Peyer's patch (tissue), 4 donors: ENCODE measurements at places on chromosomes 4 and X.

DNA sequence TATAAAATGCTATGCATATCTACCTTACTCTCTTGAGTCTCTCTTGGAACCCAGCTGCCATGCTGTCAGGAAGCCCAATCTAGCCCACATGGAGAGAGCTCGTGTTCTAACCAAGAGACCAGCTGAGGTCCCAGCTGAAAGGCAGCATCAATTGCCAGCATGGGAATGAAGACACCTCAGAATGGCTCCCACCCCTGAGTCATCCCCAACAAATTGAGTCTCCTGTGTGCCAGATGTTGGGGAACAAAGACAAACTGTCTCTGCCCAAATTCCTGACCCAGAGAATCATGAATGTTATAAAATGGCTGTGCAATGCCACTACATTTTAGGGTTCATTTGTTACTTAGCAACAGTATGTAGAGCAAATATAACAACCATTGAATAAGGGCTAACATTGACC lies 105.2 kb upstream of the STX18 start:
- no peak for DNase-seq

DNA sequence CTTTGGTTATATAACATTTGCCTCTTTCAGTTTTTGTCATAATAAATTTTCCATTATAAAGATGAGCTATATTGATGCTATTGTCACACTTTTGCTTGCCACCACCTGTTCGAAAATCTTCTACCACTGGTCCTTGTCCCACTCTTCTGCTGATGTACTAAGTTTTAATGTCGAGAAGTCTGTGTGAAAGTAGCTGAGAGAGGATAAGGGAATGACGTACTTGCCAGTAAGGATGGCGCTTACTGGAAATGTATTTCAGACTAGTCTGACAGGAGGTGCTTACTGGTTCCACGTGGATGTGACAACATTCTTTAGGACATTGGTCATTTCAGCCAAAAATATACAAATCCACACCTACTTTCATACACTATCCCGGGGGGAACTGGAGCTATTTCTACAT lies 132.7 kb upstream of the NR3C2 start:
- DNase-seq, result no peak

- no peak for DNase-seq
These were observed 401.9 kb upstream of the NDST4 start for GRCh38 chr4:115515366-115515765.

DNA sequence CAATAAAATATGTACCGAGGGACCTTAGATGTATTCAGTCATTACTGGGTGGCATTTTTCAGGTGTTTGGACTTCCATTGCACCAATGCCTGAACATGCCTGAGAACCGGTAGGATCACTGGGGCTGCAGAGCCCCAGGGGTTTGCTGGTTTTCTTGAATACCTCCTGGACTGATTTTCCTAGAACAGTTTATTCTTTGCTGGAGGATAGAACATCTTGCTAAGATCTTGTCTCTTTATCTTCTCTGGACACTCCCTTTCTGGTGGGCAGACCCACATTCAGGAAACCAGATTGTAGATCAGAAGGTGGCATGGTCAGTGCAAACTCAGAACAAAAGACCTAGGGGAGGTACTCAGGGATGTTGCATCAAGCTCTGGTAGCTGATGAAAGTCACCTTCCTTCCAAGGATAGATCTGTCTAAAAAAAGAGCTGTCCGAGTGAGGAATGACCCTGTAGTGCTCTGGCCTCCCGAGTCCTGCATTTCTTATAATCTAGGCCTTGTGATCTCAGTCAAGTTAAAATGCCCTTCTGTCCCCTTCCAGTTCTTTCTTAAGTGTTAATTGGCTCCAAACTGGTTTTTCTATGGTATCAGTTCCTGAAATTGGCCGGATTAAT lies 84.8 kb downstream of the CLDN34 start:
- no peak for DNase-seq

DNA sequence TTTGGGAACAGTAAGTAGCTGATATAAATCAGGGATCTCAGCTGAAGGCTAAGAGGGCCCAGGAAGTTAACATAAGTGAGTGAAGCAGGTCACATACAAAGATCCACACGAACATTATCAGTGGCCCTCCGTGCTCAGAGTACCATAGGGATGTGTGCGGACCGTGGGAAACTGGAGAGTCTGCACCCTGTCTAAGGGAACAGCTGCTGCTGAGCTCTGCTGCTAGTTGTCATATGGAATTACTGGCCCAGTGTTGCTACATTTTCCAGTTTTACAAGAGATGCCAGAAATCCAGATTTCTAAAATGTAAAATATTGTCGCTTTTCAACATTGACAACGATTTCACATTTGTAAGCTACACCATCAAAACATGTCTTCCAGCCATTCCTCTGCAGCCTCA lies 90.5 kb downstream of the RTL5 start:
- DNase-seq, result no peak

DNA sequence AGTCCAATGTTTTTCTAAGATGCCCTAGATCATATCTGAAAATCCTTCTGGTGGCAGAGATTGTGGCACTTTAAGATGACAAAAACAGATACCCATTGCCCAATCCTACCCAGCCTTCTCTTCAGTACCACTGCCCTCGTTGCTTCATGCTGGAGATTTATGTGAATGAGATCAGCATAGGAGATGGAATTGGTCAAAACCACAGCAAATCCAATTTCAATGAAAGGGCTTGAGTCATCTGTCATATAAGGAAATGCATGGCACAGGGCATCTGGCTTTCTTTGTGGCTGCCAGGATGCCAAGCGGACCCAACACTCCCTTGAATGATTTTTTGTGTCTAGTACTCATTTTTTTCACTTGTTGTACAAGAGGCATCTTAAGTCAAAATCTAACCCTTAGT lies 16.8 kb downstream of the AFF2 start:
- no peak for DNase-seq

- DNase-seq, result no peak
These were observed 4.1 kb downstream of the PPA2 start for GRCh38 chr4:105469736-105470135.

GRCh38 chr4:5027346-5027745 lies 8.1 kb upstream of the CYTL1 start:
- DNase-seq, result no peak

DNA sequence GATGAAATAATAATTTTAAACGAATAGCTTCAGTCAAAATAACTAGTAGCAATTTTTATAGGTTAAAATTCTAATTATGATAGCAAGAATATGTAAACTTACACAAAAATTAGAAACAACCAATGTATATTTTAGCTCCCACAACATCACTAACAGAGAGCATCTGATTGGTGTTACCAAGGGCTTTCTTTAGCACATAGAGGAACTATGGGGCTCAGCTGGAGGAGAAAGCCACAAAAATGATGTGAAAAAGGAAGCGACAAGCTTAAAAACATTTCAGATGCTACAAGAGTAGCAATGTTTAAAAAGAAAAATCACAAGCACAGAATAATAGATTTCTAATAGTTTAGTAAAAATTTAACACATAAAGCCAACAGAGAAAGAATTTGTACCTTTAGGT lies 56.3 kb downstream of the ATP8A1 start:
- DNase-seq, result no peak

GRCh38 chr4:174215961-174216680 lies 67.3 kb downstream of the FBXO8 start:
- no peak for DNase-seq

DNA sequence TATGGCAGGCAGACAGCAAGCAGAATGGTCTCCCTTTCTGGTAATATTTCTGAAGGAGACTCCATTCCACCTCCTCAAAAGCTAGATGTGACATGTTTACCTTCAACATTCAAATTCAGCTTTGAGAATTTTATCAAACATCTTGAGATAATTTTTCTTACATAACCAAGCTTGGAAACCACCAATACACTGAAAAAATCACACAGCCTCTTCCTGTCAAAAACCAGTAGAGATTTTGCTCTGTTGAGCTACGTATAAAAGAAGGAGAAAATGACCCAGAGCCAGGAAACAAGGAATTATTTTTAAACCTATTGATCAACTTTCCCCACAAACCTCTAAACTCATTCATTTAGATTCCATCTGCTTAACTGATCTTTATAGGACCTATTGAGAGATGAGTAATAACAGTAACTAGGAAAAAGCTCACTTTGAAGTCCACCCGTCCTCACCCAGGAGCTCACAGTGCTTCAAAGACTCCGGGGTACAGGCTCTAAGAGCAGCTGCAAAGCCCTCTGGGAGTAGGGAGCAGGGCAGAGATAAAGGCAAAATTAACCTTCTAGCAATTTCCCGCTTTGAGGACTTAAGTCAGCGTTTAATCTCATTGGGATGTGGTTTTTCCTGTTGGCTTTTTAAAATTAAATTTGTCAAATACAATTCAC lies 318.2 kb upstream of the RASGEF1B start:
- no peak for DNase-seq

GRCh38 chr4:111136438-111136837 lies 513.6 kb upstream of the PITX2 start:
- DNase-seq, result no peak

DNA sequence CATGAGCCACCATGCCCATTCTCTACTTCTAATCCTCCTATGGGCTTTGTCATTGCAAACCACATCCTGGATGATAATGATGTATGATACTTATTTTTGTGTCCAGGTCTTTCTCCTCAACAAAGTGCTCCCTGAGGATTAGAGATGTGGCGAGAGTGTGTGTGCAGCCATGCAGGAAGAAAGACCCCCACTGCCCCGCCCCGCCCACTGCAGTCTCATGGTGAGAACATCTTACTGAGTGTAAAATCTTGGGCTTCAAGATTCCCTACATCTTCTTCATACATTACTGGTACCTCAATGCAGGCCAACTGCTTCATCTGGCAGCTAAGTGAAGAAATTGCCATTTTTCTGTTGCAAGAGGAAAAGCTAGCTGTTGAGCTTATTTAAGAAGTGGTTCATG lies 25.9 kb upstream of the MAP3K15 start:
- no peak for DNase-seq

- DNase-seq, result no peak
These were observed 32.1 kb downstream of the HUWE1 start for GRCh38 chrX:53654376-53654775.

DNA sequence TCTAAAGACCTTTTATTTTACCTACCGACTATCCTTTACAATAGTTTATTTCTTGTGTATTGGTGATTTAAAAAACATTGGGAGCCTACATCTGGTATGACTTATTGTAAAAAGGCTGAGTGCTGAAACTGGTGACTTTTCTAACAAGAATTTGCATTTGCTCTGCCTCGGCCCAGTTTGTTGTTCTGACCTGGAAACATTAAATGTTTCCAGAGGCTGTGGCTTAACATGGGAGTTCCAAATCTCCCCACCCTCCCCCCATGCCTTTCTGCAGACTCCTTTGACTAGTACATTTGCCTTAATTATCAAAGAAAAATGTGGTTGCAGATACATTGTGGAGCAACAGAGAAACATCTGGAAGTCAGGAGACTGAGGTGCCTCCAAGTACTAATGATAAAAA lies 39.8 kb downstream of the SPCS3 start:
- DNase-seq, result no peak

GRCh38 chrX:96224279-96224678 lies 460.4 kb upstream of the DIAPH2 start:
- no peak for DNase-seq

DNA sequence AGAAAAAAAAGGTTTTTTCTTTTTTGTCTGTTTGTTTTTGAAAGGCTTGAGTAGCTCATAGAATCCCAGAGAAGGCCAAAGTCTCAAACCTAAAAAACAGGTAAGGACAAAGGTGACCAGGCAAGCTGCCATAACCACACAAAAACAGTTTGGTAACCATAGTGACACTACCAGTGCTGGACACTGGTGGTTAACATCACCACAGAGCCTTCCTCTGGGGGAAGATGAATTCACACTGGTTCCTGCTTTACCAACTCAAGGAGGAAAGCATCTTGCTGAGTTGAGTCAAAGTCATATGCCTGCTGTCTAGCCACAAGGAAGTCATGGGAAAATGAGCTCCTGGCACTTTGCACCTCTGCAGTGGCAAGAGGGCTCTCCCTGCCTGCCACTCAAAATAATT lies 32.5 kb downstream of the IDS start:
- no peak for DNase-seq

DNA sequence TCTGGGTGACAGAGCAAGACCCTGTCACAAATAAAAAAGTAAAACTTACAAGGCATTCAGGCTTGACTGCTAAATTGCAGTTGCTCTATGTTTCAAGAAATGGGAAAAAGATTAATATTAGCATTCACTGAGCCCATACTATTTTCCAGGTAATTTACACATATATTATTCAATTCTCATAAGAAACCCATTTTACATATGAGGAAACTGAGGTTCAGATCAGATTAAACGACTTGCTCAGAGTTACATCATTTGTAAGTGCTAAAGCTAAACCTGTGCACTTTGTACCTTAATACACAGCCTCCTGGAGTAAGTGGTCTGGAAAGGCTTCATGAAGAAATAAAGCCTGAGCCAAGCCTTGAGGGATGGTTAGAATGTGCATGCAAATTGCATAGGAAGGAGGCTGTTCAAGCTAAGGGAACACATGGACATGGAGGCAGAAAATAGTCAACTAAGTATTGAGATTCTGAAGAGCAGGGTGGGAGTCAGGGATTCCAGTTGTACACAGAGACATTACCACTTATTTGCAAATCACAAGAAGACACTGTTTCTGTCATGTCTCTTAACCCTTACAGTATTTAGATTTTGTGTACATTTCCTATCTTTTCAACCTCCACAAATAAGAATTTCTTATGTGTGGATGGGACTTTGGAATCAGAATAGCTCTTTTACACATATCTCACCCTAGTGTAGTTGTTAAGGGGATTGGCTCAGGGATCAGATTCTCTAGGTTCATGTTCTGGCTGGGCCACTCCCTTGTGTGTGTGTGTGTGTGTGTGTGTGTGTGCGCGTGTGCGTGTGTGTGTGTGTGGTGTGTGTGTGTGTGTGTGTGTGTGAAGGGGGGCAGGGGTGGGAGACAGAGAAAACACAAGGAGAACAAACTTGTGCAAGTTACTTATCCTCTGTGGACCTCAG lies 113.4 kb downstream of the TMEM164 start:
- no peak for DNase-seq
